ENCODE measurements at places on chromosomes 6 and 20.

DNA sequence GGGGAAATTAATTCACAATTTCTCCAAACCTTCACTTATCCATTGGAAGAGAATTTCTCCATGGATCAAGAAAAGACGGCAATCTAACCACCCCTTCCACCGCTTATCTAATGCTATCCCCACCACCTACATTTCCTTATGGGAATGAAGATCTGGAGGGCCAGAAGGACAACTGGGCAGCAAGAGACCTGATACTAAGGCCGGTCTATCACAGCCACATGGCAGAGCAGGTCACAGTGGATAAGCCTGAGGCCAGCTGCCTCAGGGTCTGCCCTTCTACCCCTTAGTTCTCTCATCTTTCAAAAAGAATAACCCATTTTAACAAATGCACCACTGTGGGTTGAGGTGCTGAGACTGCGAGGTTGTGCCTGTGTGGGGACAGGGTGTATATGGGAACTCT lies 37.1 kb downstream of the MAN1A1 start:
- DNase-seq: no peak

DNA sequence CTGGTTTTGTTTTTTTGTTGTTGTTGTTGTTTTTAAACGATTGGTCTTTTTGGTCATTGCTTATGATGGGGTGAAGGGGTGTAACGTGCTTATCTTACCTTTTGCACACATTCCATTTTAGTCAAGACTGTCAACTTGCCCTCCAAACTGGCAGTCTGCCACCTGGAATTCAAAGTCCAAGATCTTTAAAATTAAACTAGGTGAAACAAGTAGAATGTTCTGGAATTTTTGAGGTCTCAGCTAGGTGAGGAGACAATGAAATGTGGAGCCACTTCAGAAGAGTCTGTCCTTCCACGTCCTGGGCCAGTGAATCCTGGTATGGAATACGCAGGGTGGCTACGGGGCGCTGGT lies 344.6 kb downstream of the ZFAND3 start:
- DNase-seq: no peak

- peak; percentile 44 for DNase-seq
These were observed 91.9 kb downstream of the MYLK4 start for GRCh38 chr6:2658788-2659187.

DNA sequence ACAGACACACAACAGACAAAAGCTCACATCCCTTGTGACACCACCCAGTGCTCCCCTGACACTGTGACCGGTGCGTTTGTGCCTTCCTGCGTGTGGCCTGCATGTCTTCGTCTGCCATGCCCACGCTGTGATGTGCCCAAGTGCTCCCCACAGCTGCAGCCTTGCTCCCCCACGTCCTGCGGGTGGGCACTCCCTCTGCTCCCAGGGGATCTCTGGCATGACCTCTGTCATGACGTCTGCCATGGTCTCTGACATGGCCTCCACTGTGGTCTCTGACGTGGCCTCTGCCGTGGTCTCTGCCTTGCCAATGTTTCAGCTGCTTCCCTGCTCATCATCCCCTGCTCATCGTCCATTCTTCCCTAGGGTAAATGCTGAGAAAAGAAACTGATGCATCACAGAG lies 200.9 kb downstream of the DLL1 start:
- DNase-seq: no peak

DNA sequence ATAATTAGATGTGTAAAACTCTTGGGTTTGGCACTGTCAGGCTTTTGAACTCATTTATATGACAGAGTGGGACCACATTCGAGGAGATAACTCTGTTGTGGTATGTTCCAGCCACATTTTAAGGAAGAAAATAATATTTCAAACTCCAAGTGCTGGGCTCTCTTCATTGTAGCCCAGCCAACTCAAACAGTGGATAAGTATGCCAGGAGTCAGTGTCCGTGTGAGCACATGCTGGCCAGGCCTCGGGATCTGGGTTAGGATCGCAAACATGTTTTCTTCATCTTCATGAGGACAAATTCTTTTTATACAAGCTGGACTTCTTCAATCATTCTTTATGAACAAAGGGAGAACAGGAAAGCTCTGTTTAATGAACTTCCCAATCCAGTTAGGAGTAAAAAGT lies 497.5 kb downstream of the MAFB start:
- DNase-seq: no peak

Data from NAMALWA (cell line).